Activated naive CD4-positive, alpha-beta T cell treated with Interleukin-2 at 50 U/mL for 16 hours (primary cell): ENCODE measurements at places on chromosomes 2 and 18.

GRCh38 chr2:98804736-98805135, 73.8 kb upstream of the MGAT4A start:
- DNase-seq, result no peak

- no peak for DNase-seq
Observed at GRCh38 chr2:164972216-164972615, 16.9 kb upstream of the SLC38A11 start.

DNA sequence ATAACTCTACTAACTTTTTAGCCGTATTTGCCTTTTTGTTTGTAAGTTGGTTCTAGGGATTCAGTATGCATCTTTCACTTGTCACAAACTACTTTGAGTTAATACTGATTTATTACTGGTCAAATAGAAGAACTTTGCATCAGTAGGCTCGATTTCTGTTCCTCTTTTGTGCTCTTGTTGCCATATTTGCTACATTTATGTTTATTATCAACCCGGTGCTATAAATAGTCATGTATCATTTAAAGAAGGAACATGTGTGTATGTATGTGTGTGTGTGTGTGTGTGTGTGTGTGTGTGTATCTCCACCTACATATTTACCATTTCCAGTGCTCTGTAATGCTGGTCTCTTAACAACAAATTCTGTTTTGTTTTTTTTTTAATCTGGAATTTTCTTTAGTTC, 79.6 kb upstream of the B3GNT7 start:
- no peak for DNase-seq

DNA sequence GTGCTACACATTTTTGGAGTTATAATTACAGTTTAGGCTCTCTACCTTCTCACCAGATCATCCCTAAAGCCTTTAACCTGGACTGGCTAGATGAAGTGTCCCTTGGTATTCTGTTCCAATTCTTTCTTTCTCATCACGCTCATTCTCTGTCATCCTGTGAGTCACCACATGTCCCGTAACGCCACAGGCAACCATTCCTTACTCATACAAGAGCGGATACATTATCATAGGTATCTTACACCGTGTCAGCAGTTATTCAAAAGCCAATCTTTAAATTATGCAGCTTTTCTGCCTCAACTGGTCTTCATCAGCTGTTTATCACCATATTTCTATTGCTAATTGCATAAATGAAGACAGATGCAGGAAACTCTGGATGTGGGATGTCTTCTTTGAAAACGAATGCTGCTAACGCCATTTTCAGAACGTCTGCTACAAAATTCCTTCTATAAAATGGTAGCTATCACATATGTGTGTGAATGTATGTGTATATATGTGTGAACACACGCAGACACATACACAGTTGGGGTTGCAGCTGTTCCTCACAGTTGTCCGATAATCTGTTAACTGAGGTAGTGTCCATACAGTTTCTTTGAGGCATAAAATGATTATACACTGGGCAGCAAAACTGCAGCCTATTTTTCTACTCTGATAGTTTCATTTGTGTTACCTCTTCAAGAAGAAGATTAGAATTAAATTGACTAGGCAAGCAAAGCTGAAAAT, 47.9 kb downstream of the EML6 start:
- DNase-seq, result no peak

DNA sequence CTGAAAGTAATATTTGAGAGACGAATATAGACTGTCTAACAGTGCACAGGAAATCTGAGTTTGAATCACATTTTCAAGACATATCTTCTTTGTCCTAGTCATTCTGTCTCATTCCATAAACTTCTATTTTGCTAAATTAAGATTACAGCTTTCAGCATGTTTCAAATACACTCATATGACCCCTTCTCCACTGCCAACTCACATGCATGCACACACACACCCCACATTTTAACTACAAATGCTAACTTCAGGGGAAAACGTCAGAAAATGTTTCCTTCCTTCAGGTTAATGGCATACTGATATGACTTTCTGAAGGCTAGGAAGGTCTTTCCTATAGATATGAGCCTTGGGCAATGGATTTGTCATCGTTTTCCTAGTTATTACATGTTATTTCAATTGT, 373.7 kb downstream of the RBM43 start:
- DNase-seq, result no peak

- no peak for DNase-seq
Observed at GRCh38 chr2:233976087-233976486, 58.9 kb downstream of the TRPM8 start.

GRCh38 chr2:233342301-233342700, 12.0 kb upstream of the DGKD start:
- DNase-seq, result no peak

- no peak for DNase-seq
Observed at GRCh38 chr2:19250906-19251305, 107.5 kb downstream of the OSR1 start.

GRCh38 chr2:157936406-157936805, 60.3 kb upstream of the ACVR1 start:
- no peak for DNase-seq

DNA sequence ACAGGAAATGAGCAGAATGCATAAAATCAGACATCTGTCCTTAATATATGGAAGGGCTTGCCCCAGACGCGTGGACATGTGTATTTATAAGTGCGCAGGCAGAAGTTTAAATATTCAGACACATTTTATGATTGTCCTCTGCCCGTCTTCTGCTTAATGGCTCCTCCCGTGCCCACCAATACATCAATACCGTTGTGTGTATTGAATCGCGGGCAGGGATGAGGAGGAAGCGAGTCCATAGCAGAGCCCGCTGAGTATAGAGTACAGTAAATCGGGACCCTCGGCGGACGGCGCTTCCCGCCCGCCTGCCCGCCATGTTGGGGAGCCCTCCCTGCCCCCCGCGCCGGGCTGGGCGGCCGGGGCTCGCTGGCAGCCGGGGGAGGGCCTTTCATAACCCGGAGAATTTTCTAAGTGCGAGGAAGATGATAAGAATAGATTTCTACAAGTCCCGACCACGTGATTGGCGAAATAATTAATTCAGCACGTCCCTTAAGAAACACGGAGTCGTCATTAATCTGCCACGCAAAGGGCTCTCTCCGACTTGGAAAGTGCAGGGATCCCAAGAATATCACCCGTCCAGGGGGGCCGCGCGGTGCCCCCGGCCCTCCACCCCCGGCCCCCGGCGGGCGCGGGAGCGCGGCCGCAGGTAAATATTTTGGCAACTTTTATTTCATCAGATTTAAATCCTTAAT, at the start of gene HOXD3:
HOXD3 (plus strand) TSS at position 501 of the 692 bp plus-strand sequence. CDS start 11,808 bp downstream, outside the sequence.
- DNase-seq, result no peak

- no peak for DNase-seq
Observed at GRCh38 chr18:25503567-25504081, 151.7 kb upstream of the ZNF521 start.

DNA sequence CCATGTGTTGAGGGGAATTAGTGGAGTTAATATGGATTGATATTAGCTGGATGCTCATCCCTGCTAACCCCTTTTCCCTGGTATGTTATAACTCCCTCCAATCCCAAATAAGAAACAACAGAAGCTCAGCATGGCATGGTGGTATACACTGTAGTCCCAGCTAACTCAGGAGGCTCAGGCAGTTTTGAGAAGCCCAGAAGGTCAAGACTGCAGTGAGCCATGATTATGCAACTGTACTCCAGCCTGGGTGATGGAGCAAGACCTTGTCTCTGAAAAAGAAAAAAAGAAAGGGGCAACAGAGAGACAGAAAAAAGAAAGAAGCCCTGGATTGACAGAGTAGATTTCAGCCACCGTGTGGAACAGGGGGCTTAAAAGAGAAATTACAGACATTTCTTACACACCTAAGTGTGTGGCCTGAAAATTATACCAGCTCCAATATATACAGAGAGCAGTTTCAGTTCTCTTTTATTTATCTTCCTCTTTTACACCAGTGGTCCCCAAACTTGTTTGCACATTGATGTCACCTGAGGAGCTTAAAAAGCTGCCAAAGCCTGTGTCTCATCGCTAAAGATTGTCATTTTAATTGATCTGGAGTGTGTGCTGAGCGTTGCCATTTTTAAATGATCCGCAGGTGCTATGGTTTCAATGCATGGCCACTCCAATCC, 203.6 kb downstream of the UBE2E3 start:
- DNase-seq, result no peak

DNA sequence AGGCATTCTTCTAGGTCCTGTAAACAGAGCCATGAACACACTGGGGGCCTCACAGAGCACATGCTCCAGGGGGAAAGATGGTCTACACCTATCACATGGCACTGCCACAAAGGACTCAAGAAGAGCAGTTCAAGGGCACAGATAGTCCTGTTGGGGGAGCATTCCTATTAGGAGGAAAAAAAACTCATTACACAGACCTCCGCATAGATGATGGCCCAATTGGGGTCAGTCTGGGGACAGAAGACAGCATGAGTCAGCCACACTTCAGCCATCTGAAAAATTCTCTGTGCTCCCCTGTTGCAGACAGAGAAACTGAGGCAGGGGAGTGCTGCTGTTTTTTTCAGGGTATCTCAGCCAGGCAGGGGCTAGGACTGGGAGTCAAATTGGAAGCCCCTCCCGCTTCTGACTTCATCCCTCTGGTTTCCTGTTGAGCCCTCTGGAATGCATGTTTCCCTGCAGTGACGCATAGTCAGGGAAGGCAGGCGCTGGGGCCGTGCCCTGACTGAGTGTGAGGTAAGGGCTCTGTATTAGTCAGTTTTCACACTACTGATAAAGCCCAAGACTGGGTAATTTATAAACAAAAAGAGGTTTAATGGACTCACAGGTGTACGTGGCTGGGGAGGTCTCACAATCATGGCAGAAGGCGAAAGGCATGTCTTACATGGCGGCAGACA, 67.9 kb downstream of the RHOB start:
- no peak for DNase-seq
